AG08395 (cell line): ENCODE measurements at places on chromosomes 12 and 14.
A peak's percentile ranks its signal among the peaks of the same experiment; 100 is the strongest.

DNA sequence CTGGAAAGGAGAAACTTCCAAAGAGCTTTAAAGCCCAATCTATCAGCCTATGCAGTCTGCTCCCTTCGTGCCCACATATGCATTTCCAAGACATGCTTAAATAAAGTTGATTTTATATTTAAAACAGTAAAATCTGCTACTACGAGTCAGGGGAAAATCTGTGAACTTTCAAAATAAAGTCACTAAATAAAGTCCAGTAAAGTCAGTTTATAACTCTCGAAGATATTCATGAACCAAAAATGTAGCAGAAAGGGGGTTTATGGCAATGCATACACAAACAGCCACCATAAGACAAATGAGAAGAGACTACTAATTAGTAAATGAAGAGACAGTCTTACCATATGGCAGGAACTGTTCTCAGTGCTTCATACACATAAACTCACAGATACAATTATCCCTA, 19.7 kb downstream of the AREL1 start:
- DNase-seq, result no peak

DNA sequence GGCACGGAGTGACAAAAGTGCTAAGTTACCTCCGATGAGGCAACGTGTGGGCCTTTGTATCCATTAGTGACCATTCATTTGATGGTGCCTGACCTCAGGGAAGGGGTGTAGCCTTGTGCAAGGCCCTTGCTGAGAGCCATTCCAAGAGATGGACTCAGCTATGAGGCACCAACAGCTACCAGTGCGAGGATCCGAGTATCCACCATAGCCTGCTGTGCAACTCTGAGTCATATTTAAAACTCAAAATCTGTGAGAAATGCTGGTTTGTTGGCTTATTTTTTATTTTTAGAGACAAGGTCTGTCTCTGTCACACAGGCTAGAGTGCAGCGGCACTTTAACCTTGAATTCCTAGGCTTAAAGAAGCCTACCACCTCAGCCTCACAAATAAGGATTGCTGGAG, 25.1 kb upstream of the WNK1 start:
- DNase-seq, result peak; percentile 46

DNA sequence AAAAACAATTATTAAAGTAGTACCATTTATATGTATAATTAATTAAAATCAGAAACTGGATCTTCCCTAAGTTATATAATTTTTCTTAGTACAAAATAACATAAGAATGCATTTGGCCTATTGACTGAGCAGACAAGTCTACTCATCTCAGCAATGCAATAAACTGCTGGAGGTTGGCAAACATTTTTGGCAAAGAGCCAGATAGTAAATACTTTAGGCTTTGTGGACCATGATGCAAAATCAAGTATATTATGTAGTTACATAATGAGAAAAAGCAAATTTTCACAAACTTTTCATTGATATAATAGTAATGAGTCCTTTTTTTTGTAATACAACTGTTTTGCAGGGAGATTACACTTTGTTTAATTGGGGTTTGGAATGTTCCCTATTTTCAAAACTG, 30.9 kb downstream of the ERGIC2 start:
- peak; percentile 20 for DNase-seq

DNA sequence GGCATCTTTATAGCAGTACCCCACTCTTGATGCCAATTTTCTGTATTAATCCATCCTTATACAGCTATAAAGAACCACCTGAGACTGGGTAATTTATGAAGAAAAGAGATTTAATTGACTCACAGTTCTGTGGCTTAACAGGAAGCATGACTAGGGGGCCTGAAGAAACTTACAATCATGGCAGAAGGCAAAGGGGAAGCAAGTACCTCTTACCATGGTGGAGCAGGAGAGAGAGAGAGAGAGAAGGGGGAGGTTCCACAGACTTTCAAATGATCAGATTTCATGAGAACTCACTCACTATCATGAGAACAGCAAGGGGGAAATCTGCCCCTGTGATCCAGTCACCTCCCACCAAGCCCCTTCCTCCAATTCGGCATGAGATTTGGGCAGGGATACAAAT, 84.4 kb downstream of the SLC24A4 start:
- DNase-seq, result no peak

DNA sequence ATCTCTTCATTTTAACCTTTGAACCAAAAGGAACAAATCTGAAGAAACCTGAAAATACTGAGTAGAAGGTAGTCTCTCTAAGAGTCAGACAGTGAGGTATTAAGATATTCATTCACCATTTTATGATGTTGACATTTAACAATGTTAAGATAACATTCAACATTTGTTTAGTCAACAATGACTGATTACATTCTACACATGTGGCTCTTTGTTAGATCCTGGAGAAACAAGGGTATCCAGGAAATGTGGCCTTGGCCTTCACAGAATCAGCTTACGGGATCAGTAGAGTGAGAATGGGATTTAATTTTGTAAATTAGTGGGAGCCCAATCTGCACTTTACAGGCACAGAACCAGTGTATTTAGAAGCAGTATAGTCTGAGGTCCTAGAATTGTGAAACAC, 355.5 kb downstream of the KCNH5 start:
- no peak for DNase-seq

DNA sequence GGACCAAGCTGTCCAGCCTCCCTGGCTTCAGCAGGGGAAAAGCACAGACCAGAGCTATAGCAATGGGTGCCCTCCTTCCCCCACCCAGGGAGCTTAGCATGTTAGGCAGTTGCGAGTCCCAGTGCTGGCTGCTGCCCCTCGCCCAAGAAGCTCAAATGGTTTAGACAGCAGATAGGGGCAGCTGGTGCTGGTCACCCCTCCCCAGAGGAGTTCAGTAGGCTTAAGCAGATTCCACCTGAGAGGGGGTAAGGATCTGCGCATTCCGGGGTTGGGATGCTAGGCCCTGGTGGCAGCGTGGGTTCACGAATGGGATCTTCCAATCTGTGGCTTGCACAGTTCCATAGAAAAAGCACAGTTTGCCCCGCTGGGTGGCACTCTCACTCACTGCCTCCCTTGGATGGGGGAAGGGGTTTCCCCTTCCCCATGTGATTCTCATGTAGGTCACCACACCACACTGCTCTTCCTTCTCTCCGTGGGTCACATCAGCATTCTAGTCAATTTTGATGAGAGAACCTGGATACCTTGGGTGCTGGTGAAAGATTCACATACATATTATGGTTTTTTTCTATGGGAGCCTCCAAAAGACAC, 665.6 kb downstream of the C12orf50 start:
- no peak for DNase-seq

DNA sequence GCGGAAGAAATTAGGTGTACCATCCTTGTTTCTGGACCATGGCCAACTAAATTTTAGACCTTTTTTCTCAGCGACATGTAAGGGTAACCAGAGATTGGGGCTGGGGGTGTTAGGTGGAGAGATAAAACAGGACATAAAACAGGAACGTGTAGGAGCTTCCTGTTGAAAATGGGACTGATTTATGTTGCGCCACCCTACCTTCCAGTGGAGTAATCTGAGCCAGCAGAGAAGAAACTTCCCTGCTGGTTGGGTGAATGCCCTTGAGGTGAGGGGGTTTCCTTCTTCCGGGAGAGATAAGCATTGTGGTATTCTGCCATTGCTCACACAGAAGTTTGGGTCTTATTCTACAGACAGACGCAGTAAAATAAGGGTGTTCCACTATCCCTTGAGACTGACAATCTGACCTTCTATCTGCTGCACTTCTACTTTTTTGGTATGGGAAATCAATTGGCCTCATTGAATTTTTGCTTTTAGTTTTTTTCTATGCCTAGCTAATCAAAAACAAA, 417.6 kb downstream of the PCNX1 start:
- DNase-seq, result no peak

- no peak for DNase-seq
These were observed 71.7 kb upstream of the KICS2 start for GRCh38 chr12:64293654-64294364.

- DNase-seq, result no peak
These were observed 915.4 kb upstream of the FBXO33 start for GRCh38 chr14:40347675-40348074.

- DNase-seq, result no peak
These were observed 1.2 kb downstream of the CDKN1B start for GRCh38 chr12:12718381-12718759.

- DNase-seq, result no peak
These were observed 13.1 kb upstream of the ATP5F1B start for GRCh38 chr12:56658921-56659320.

GRCh38 chr14:92755495-92755894, 7.1 kb upstream of the LGMN start:
- DNase-seq, result no peak

GRCh38 chr14:79328863-79329262, 882.4 kb downstream of the DIO2 start:
- DNase-seq, result no peak

DNA sequence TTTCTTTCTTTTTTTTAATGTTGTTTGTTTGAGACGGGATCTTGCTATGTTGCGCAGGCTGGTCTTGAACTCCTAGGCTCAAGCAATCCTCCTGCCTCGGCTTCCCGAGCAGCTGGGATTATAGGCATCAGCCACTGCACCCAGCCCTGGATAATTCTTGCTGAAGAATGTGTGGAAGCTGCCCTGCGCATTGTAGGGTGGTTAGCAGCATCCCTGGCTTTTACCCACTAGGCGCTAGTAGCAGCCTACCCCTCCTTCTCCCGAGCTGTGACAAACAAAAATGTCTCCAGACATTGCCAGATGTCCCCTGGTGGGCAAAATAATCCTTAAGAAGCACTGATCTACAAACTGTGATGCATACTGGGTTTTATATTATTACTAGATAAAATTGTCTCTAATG, 6.6 kb downstream of the DCAF4 start:
- DNase-seq, result no peak

DNA sequence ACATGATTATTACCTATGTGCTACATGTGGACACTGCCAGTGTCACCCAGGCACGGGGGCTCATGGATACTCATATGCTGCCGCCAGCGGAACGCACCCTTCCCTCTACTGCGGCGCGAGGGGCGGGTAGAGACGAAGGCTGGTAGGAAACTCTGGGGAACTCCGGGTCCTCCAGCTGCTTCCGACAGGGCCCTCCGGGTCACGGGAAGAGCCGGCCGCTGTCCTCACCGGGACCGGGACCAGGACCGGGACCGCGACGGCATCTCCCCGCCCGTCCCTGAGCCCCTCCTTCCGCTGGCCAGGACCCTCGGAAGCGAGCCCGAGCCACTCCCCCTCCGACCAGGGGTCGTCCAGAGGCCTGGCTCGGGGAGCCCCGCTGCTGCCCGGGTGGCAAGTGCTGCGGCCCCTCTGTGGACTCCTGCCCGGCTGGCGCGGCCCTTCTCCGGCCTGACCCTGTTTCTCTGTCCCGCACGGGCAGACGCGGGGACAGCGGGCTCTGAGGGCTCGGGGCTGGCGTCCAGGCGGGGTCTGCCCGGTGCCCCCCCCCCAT, 209.6 kb downstream of the ADGRD1 start:
- no peak for DNase-seq
